Left colon (tissue), 2 donors: ENCODE measurements at places on chromosomes 16 and 17. TPM values are rescaled to one million over a fixed set of nuclear protein-coding genes. Genes with fewer than 3 reads are reported as not detected.

DNA sequence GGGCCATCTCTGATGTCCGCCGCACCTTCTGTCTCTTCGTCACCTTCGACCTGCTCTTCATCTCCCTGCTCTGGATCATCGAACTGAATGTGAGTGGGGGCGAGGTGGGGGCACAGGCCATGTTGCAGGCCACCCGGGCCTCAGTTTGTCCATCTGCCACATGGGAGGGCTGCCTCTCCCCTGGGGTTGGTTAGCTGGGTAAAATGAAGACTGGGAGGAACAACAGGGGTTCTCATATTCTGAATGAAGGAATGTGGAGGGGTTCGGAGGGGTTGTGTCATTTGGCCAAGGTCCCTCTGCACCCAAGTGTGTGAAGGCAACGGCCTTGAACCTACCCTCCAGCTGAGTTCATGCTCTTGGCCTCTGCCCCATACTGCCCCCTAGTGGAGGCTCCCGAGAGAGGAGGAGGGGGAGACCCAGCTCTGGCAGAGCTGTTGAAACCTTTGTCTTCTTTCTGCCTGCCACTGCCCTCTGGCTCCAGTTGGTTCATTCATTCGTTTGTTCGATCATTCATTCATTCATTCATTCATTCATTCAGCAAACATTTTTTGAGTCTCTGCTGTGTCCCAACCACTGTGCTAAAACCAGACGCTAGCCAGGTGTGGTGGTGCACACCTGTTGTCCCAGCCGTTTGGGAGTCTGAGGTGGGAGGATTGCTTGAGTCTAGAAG lies 11.4 kb upstream of the TCAP start:
- DNase-seq: peak; percentile 87

GRCh38 chr17:68697850-68698361 lies 96.7 kb upstream of the FAM20A start:
- no peak for DNase-seq

The GSG1L gene
- total RNA-seq: not detected

GRCh38 chr16:30186782-30187555 lies 3.6 kb downstream of the CORO1A start:
- peak; percentile 93 for DNase-seq

The HS3ST6 gene
- 0.31 TPM for total RNA-seq
